ENCODE measurements at places on chromosomes 7 and 10.

- no peak for DNase-seq
These were observed 5.3 kb upstream of the REPIN1 start for GRCh38 chr7:150363370-150363769.

GRCh38 chr10:126417220-126417825, 29.0 kb upstream of the ADAM12 start:
- no peak for DNase-seq

GRCh38 chr7:51286401-51286800, 30.2 kb downstream of the COBL start:
- DNase-seq: no peak

GRCh38 chr7:69864274-69864673, 266.0 kb downstream of the AUTS2 start:
- no peak for DNase-seq

GRCh38 chr7:152924826-152925411, 165.4 kb downstream of the ACTR3B start:
- no peak for DNase-seq

GRCh38 chr7:7810826-7811225, 92.4 kb upstream of the RPA3 start:
- no peak for DNase-seq

DNA sequence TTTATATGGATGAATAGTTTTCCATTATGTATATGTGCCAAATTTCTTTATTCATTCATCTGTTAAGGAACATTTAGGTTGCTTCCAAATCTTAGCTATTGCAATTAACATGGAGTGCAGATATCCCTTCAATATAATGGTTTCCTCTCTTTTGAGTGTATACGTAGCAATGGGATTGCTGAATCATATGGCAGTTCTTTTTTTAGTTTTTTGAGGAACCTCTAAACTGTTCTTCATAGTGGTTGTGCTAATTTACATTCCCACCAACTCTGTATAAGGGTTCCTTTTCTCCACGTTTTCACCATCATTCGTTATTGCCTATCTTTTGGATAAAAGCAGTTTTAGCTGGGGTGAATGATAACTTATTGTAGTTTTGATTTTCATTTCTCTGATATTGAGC, 46.5 kb downstream of the FAS start:
- DNase-seq: no peak

- DNase-seq: no peak
These were observed 882 bp upstream of the LRRC61 start for GRCh38 chr7:150322114-150322832.

- no peak for DNase-seq
These were observed 15.1 kb downstream of the WAPL start for GRCh38 chr10:86506499-86506898.

DNA sequence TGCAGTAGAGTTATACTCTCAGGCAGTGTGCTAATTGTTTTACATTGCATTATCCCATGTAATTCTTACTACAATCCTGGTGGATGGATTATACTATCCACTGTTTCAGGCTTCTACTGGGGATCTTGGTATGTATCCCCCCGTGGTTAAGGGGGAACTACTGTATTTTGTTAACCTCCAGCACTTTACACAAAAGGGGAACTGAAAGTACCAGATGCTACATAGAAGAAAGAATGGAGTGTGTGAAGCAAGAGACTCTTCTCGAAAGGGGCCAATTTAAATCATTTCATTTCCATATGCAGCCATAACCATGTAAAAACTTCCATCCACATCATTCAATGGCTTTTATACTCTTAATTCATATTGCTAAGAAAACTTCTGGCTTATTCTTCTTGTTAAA, 69.4 kb downstream of the C1GALT1 start:
- DNase-seq: no peak

DNA sequence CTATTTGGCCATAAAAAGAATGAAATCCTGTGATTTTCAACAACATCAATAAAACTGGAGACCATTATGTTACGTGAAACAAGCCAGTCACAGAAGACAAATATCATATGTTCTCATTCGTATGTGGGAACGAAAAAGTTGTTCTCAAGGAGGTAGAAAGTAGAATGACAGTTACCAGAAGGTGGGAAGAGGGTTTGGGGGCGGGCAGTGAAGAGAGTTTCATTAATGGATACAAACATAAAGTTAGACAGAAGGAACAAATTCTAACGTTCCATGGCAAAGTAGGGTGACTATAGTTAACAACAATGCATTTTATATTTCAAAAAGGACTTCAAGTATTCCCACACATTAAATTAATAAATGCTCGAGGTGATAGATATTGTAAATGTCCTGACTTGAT, 97.4 kb downstream of the ZPBP start:
- DNase-seq: no peak

DNA sequence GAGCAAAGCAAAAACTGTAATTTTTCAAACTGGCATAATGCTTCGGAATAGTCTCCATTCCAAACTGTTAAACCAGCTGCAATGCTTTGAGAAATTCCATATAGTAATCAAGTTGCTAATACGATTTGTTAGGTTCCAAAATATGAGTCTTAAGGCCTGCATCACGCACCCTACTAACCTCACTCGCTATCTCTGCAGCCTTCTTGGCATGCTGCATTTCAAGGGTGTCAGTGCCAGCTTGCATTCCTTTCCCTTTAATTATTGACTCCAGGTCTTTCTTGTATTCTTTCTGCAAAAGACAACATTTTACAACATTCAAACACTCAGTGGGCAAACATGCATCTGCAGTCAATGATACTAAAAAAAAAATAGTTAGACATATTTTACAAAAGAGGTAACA, 61.8 kb downstream of the NEBL start:
- no peak for DNase-seq

GRCh38 chr7:90686146-90686545, 90.0 kb downstream of the CDK14 start:
- no peak for DNase-seq

DNA sequence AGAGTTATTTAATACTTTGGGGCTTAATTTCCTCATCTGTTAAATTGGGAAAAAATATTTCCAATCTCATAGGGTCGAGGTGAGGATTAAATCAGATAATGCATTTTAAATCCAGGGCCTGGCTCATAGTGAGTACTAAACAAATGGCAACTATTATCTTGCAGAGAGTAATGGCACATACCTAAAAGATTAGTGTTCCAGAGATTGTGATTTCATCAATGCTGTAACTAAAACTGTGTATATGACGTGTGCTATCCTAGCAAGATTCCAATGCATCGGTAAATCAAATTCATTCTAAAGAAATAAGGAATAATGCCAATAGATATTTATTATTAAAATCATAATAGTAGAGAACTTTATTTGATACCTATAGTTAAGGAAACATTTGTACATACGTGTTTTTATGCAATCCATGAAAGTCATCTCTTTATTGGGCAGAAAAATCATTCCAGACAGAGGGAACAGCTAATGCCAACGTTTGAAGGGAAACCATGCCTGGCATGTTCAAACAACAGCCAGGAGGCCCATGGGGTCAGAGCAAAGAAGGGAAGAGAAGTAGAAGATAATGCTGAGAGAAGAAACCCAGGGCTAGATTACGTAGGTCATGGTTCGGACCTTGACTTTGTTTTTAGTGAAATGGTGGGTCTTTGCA, 174.8 kb upstream of the AGR3 start:
- no peak for DNase-seq

- no peak for DNase-seq
These were observed 59.6 kb upstream of the C1GALT1 start for GRCh38 chr7:7122701-7123281.

DNA sequence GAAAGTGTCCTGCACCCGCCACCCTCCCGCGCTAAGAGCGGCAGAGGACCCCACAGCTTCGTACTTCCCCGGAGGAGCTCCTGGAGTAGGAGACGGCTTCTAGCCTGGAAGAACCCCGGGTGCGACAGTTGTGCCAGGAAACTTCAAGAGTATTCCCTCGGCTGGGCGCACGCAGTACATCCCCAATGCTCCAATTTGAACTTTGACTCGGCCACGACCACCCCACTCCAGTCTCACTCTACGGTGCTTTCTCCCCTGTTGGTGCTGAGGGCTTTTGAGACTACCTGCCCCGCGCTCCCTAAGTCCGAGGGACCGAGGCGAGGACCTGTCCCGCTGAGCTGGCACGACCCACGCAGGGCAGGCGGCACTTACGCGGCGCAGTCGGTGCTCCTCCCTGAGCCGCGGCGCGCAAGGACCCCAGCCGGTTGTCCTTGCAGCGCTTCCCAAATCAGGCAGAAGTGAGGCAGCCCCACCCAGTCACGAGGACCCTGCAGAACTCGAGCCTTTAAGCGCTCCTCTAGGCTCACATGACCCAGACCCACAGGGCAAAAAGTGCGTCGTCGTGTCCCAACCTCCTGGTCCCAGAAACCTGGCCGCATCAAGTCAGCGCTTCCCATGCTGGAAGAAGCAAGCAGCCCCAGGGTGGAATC, at the start of gene CPVL:
TSS of gene CPVL (minus strand) at position 481 of the 650 bp plus-strand sequence. CDS start 25,476 bp downstream, outside the sequence.
- no peak for DNase-seq

DNA sequence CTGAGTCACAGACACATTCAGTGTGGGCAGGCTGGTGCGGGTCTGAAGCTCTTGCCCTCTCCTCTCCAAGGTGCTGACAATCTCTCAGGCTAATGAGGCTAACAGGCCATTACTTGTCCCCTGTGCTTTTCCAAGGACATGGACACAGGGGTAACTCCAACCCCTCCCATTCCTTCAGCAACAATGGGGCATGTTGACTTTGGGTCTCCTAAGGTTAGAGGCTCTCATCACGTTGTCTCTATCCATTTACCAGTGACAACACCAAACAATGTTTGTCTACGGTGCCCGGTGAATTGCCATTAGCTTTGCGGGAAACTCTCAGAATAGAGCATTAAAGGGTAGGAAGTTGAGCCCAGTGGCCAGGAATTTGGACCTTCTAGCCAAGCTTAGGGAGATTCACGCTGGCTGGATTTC, 101.6 kb upstream of the TNS3 start:
- DNase-seq: no peak

DNA sequence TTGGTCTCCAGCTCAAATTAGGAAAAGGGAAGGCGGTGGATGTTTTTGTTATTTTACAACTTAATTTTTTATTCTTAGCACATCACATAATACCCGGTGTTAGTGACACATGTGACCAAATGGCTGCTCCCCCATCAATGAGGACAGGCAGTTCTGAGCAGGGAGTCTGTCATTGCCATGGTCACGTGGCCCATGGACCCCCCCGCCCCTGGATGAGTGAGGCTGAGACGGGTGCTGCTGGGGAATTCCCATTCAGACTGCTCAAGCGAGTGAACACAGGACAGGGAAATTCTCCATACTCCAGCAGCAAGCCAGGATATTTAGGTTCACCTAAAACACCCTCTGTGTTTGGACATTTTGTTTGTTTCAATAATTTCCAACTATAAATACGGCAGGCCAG, 34.7 kb upstream of the SLC35B4 start:
- no peak for DNase-seq

GRCh38 chr7:50166997-50167965, 74.2 kb upstream of the ZPBP start:
- no peak for DNase-seq

DNA sequence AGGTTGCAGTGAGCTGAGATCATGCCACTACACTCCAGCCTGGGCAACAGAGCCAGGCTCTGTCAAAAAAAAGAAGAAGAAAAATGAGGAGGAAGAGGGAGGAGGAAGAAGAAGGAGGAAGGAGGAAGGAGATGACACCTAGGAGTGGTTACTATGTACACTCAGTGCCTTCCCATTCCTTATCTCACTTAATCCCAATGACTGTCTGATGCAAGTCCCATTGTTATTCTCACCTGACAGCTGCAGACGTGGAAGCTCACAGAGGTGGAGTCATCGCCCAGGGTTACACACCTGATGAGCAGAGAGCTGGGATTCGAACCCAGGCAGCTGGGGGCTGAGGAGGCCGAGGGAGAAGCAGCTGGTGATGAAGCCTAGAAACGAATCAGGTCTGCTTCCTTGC, 258.8 kb downstream of the SNX10 start:
- no peak for DNase-seq

DNA sequence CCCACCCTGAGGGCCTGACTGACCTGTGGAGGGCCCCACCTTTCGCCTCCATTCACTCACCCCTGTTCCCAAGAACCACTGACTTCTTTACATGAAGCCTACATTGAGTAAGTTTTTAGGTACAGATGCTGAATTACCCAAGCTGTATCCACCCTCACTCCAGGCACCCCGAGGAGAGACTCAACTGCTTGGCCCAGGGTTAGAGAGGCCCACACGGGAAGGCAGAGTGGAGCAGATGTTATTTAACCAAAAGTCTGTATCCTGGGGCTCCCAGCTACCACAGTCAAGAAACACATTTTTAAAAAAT, 213.1 kb upstream of the FRMD4A start:
- DNase-seq: no peak

GRCh38 chr10:128061306-128062300, 64.6 kb downstream of the MKI67 start:
- no peak for DNase-seq

- no peak for DNase-seq
These were observed 352.4 kb downstream of the TCERG1L start for GRCh38 chr10:130958981-130959751.

DNA sequence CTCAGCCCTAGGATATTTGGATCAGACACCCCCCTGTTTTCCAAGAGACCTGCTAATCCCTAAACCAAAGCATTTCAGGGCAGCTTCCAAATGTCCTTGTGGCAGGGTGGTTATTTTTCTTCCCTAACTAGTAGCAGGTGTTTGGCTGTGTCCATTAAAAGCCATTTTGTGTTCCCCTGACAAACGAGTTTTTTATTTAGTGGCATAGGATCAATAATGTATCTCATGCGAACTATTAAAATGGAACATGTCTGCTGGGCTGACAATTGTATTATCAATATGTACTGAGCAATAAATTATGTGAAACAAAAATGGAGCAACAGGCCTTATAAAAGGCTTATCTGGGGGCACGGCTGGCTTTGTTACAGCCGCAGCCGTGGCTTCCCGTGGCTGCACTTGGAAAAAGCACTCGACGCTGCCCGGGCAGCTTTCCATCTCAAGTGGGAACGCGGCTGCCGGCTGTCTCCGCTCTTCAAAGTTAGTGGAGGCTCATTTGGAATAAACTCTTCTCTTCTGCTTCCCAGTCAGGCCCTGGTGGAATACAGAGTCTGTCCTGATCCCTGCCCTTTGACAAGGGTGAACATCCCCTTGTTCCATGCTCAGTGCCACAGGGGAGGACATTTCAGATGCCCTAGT, 554.3 kb downstream of the TYW1 start:
- DNase-seq: no peak

DNA sequence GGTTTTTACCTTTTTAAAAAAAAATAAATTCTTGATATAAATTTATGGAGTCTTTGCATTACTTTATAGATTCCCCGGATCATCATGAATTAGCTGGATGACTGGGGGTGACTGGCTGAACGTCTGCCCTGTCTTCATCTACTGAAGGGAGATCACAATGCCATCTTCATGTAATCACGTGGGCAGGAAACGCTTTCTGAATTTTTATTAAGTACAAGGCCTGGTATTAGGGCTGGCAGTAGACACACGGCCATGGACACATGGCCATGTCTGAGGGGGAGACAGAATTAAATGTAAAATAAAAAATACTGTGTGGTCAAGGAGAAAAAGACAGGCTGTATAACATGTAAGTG, 111.2 kb downstream of the VIPR2 start:
- DNase-seq: no peak

All from GM12892 (cell line).